NCI-H146 (cell line): ENCODE measurements at places on chromosomes 2 and 18.

DNA sequence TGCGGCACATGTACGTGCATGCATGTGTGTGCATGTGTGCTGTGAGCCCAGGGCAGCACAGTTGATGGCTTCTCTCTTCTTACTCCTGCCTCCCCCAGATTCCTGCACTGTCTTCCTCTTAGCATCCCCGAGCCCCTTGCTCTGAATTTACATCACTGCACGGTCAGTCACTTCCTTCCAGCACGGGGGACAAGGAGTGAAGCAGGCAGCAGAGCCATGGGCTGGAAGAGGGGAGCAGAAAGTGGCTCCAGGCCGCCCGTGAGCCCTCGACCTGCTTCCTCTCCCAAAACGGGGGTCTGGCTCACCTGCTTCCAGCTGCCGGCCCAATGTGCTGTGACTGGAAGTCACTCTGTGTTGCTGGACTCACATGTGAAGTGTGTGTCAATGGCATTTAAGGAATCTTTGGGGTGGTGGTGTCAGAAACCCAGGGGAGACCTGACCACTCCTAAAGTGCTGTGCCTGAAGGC, 106.1 kb downstream of the FAM210A start:
- DNase-seq, result no peak

- no peak for DNase-seq
Observed at GRCh38 chr2:142871396-142871795, 6.1 kb upstream of the KYNU start.

DNA sequence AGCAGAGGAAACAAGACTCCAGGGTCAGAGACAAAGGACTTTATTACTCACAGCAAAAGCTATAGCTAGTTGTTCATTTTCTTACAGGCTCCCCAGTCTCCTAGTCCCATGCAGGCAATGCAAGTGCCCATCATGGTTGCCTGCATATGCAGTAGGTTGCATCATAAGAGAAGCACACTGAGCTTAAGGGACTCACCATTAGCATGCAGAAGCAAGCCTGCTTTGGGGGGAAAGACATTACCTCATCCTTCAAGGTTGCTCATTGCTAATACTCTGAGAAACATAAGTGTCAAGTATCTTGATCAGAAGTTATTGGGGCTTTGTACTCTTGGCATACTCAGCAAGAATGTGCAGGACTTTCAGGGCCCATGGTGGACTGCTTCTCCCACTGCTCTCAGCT, 114.6 kb upstream of the CCDC68 start:
- no peak for DNase-seq

DNA sequence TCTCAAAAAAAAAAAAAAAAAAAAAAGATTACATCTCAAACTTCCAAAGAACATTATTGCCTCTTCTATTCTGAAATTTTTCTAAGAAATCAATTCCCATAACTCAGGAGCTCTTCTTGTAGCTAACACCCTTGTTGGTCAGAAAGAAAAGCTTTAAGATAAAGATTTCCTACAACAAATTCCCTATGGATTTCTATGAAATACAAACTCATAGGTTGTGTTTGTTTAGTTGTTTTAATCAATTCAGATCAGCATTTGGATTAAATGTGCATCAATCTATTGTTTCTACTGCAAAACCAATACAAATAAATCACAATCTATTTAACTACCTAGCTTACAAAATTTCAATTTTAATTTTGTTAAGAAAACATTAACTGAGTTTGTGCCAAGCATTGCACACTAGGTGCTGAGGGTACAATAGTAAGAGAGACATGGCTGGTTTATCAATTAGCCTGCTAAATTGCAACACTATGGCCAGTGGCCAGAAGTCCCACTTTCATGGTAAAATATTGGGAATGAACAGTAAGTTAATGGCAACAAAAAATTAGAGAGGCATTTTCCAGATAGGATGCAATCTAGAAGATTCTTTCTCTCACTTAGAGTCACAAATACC, 80.2 kb upstream of the MYCN start:
- DNase-seq, result no peak

GRCh38 chr2:16664052-16664731, 1.4 kb downstream of the CYRIA start:
- DNase-seq, result peak; percentile 11

GRCh38 chr18:62164855-62165487, 21.9 kb downstream of the PIGN start:
- no peak for DNase-seq

DNA sequence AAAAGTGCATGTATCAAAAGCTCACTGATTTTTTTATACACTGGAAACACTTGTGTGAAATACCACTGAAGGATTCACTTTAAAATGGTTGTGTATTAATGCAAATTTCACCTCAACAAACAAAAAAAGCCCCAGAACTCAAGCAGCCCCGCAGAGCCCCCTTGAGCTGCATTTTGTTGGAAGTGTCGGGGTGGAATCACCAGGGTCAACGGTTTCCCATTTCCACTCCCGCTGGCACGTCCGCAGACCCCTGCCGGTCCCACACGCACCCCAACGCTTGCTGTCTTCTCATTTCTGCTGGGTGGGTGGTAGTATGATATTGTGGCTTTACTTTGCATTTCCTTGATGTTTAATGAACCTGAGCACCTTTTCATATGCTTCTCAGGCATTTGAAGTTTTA, 239.7 kb downstream of the FAM210A start:
- no peak for DNase-seq

- no peak for DNase-seq
Observed at GRCh38 chr2:100786297-100786658, 33.7 kb upstream of the NPAS2 start.

GRCh38 chr2:223084873-223085272, 32.9 kb downstream of the KCNE4 start:
- peak; percentile 76 for DNase-seq

DNA sequence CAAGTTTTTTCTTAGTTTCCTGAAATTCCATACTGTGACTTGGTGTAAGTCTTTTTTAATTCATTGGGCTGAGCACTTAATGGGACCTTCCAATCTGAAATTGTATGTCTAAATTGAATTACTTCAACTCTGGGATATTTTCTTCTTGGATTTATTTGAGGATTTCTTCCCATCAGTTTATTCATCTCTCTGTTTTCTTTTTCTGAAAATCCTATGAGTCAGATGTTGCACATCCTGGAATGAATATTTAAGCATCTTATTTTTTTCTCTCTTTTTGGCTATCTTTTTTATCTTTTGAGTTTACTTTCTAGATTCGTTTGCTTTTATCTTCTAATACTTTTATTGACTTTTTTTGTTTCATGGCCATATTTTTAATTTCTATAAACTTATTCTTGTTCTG, 55.4 kb upstream of the ACYP2 start:
- DNase-seq, result no peak

DNA sequence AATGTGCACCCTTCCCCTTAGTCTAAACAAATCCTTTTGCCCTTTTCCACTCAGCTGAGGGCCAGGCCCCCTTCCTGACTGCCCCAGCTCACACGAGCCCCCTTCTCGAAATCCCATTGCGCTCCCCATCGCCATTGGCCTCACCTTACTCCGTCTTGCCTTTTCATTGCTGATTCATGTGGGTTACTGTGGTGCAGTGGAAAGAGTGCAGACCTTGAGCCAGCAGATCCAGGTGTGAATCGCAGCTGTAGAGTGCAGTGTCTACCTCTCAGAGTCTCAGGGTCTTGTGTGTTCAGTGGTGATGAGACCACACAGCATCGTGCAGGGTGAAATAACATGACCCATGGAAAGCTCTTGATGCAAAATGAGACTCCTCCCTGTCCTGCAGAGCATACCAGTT, 132.4 kb upstream of the APCDD1 start:
- DNase-seq, result no peak

GRCh38 chr2:135863233-135863632, 13.0 kb downstream of the MCM6 start:
- DNase-seq, result no peak

DNA sequence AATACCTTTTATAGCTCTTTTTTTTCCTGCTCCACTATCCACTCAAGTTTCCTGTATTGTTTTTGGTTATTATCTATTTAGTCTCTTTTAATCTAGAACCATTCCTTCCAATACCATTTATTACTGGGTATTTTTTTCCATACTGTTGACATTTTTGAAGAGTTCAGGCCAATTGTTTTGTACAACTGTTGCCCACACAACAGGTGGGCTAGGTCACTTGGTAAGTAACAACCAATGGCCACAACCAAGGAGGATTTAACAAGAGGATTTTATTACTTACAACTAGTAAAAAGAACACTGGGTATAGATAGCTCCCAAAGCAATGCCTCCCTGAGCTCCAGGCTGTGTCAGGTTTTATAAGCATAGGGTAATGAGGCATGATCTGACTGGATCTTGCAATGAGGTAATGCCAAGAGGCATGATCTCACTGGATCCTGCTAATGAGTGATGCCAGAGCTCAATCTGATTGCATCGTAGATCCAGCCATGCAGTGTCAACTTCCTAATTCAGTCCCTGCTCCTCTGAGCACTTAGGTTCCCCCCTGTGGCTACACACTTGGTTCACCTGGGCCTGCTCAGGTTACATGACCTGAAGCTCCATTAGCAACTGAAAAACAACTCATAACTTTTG, 7.1 kb upstream of the CEP68 start:
- DNase-seq, result peak; percentile 69

DNA sequence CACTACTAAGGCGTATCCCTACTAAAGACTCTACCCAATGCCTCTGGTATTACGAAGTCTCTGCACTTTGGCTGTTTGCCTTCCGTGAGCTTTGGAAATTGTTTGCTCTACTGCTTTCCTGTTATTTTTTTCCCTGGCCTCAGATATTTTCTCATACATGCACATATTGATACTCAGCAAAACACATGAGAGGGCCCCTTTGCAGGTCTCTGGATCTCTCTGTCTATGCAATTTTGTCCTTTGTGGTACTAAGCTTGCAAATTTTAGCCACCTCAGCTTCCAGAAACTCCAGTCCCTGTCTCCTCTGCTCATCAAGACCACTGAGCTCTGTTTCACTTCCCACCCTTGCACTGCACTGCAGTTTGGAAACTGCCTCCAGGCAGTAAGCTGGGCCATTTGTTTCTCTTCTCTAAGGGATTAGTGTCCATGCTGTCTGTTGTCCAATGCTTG, 46.6 kb downstream of the TAF1B start:
- DNase-seq, result no peak

DNA sequence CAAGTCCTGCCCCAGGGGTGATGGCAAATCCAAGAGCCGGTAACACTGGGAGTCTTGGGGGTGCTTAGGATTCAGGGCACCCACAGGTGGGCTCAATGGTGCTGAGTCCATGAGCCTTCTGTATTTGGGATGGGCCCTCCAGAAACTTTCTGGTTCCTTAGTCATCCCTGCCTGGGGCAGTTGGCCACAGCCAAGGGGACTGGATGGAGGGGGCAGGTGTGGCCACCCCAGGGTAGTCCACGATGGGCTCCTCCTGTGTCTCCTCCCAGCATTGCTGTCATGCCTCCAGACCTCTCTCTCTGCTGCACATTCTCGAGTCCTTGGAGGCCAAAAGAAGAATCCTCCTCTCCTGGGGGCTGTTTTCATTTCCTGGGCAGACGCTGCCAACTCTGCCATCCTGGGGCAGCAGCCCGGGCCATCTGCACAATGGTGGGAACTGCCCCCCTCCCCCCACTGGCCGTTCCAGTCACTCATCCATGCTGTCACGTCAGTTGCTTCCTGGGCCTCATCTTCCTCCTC, 158.0 kb upstream of the TWIST2 start:
- DNase-seq, result no peak

DNA sequence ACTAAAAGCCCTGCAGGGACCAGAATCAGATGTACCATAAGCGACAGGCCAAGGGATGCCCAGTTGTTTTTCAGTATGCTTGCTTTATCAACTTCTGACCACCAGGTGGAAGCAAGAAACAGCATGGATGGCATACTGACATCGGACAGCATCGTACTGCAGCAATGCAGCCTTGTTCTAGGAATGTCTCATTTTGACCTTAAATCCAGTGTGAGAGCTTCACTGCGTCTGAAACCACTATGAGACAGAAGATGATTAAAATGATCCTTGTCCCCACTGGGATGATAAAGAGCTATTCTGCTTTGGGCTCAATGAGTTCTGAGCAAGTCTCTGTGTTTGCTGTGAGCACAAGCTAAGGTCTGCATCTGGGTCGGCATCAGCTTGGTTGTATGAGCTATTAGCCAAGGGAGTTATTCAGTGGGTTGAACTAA, 54.3 kb downstream of the CDK15 start:
- peak; percentile 34 for DNase-seq

- DNase-seq, result no peak
Observed at GRCh38 chr2:82839036-82839435, 1620.0 kb downstream of the SUCLG1 start.

DNA sequence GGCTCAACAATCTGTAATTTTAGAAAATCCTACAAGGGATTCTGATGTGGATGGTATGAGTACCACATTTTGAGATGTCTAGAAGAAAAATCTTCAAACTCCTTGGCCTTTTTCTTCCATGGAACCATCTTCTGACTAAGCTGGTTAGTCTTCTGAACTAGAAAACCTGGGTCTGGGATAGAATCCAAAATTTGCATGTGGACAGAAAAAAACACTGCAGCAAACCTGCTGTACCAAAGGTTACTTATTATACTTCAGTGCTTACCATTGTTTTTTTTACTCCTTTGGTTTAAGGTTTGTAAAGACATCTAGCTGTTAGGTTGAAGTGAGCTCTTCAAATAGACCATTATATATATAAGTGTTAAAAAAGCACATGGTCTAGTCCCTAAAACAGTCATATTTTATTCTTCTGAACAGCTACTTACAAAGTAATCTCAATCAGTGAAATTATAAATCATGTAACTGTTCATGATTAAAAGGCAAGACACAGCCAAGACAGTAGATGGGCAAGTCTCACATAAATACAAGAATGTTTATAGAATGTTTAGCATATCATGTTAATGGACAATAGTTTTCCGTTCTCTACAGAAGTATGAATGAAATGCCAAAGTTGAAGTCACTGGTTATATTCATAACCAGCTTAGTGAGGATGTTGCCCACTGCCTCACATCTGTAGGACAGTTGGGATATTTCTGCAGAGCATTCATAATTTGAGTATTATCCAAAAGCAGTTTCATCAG, 85.5 kb downstream of the ORC4 start:
- no peak for DNase-seq

DNA sequence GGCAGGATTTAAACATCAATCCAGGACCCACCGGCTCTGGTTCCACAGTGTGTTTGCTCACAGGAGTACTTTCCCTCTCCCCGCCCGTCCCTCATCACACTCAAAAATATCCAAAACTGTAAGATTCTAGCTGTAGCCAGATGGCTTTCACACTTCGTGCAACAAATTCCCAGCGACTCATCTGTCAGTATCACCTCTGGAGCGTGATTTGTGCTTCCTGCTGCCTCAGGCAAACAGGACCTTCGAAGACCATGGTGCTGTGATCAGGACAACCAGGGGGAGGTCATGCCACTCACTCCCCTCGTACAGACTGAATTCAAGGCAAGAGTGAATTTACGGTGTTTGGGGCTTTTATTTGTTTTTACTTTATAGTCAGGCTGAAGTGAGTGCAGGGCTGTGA, 154.5 kb upstream of the PID1 start:
- no peak for DNase-seq

- DNase-seq, result peak; percentile 51
Observed at GRCh38 chr2:106582148-106583143, 95.3 kb downstream of the CD8B2 start.

DNA sequence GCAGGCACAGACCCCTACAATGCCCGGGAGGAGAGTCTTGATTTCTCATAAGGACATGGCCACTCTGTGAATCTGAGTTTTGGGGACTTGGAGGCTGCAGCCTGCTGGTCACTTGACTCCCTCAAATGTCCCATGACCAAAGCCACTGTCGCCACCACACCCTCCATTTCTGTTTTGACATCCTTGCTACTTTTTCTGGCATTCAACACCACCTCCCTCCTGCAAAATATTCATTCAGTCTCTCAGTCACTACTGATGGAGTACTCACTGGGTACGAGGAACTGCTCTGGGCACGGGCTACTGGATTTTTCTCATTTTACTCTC, 208.6 kb upstream of the HAAO start:
- no peak for DNase-seq
